Stimulated activated CD8-positive, alpha-beta memory T cell treated with anti-CD3 and anti-CD28 coated beads, Interleukin-4, amount 100 ng/mL, for 4 hours (primary cell): ENCODE measurements at places on chromosomes 7 and 10.

DNA sequence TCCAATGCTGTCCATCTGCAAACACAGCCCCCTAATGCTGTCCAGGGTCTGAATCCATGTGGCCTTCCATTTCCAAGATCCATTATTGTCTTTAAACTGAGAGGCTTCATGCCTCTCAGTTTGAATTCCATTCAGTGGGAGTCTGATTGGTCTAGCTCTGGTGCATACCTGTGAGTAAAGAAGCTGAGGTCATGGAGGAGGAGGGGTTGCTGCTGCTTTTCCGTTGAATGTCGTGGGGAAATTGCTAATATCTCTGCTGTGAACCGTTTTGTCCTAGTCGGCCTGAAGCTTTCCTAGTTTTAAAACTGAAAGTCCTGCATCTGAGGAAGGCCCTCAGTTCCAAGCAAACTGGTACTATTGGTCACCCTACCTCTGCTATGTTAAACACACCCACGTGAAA lies 17.7 kb downstream of the SH2D4B start:
- DNase-seq, result no peak

DNA sequence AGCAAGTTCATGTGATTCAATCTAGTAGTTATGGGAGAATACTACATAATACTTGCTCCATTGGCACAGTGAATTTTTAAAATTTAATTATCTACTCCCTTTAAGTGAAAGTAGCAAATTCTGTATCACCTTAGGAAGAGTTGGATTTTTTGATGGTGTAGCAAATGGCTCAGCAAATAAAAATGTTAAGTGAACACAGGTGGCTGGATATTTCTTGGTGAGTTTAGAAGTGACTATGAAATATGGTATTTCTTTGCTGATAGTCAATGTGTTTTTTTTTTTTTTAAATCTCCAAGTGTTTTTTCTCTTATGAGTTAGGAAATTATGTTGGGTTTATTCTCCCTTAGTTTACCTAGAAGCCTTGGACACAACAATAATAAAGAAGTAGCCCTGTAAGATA lies 67.8 kb downstream of the CREM start:
- DNase-seq, result no peak

DNA sequence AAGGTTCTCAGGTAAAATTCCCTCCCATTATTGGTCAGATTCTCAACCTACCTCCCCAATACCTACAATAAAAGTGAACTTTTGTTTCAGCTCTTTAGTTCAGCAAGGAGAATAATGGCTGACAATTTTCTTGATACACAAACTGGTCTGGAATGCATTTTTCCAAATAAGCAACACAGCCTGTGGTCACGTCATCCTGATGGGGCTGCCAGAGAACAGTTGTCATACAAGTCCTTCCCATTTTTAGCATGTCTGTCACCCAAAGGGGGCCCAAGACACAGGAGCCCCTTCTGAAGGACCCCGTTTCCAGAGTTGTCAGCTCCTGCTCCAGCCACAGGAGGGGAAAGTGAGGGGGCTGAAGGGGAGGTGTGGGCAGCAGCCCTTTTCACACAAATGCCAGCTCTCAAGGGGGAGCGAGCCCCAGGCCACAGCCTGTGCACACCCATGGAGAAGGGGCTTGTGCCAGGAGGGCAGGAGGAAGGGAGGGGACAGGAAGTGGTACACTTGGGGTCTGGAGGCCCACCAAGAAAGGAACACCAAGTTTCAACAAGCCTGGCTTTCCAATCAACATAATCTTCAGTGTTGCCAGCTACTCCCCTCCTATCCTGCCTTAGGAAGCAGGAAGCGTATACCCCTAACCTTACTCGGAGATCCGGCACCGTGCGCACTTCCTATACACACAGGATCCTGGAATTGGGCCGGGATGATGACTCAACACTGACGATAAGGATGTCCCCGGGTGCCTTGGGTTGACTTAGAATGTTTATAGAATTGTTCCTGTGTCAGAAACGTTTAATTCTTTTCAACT lies 43.4 kb upstream of the PDLIM1 start:
- no peak for DNase-seq

GRCh38 chr7:83394776-83395175 lies 232.1 kb upstream of the PCLO start:
- DNase-seq, result no peak

DNA sequence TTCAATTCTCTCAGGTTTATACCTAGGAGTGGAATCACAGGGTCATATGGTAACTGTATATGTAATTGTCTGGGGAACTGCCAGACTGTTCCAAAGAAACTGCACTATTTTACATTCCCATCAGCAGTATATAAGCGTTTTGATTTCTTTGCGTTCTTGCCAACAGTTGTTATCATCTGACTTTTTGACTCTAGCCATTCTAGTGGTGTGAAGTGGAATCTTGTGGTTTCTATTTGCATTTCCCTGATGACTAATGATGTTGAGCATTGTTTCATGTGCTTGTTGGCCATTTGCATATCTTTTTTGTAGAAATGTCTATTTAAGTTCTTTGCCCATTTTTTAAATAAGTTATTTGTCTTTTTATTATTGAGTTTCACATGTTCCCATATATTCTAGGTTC lies 44.3 kb upstream of the ZC3HAV1 start:
- no peak for DNase-seq

GRCh38 chr7:12386313-12386740 lies 17.3 kb downstream of the VWDE start:
- DNase-seq, result no peak

DNA sequence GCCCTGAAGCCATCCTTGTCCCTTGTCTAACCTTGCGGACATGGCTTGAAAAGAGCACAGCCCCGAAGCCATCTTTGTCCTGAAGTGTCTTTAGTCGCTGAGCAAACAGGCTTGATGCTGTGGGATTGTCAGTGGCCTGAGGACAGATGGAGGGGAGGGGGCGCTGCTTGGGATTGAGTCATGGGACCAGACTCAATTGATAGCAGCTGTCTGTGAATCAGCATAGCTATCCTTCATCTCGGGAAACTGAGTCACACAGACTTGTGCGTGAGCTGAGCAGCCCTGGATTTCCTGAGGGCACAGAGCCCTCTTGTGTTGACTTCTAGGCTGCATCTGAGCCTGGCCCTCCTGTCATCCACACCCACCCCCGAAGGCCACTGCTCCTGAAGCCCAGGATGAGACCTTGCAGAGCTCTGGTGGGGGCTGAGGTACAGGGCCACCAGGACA lies 14.4 kb downstream of the MYO1G start:
- DNase-seq, result no peak

DNA sequence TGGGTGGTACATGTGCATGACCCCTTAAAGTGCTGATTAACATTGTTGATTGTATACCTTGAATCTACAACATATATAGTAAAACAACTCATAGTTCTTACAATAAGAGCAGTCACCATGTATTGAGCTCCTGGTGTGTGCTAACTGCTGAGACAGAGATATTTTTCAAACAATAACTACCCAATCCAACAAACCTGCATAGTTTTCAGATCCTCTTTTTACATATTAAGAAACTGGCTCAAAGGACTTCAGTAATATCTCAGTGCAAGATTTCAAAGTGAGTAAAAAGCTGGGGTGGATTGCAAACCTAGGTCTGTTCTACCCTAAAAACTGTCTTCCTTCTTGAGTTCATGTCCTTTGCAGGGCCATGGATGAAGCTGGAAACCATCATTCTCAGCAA lies 272.2 kb downstream of the SNX13 start:
- DNase-seq, result no peak

DNA sequence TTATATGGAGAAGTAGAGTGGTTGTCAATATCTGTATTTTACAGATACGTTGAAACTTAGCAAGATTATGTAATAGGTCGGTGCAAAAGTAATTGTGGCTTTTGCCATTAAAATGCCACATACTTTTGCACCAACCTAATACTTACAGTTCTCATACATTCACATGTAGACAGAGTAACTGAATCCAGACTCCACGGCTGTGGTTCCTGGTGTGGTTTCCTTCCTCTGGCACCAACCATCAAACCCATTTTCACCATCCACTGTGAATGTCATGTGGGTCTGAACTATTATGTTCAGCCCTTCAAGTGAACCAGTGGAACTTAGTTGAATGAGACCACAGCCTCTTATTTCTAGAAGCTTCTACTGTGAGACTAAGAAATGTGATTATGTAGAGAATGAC lies 31.5 kb upstream of the SLIT1 start:
- no peak for DNase-seq

DNA sequence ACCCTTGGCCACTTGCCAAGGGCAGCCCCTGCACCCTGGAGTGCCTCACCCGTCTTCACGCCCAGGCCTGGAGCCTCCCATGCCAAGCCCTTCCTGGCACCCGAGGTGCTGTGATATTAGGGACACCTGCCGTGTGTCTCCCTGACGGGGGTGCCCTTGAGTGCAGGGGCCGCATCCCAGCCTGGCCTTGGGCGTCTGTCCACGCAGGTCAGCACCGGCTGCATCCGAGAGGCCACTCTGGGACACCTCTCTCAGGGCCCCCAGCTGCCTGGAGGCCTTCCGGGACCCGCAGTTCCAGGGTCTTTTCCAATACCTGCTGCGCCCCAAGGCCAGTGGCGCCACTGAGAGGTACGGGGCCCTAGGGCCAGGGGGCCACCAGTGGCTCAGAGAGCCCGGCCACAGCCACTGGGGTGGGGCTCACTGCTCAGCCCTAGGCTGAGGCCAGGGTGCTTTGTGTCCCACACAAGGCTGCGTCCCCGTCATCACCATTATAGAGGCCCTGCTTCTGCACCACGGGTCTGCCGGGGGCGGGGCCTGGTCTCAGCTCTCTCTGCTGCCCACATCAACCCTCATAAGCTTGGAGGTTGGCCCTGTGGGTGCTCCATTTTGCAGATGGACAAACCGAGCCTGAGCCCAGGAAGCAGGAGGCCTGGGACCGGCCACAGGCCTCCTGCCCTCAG lies 12.7 kb downstream of the AP5Z1 start:
- DNase-seq, result no peak

GRCh38 chr10:2867788-2868299 lies 199.5 kb upstream of the PFKP start:
- DNase-seq, result no peak

- no peak for DNase-seq
Measured at GRCh38 chr10:17286562-17287550, 58.8 kb downstream of the VIM start.

DNA sequence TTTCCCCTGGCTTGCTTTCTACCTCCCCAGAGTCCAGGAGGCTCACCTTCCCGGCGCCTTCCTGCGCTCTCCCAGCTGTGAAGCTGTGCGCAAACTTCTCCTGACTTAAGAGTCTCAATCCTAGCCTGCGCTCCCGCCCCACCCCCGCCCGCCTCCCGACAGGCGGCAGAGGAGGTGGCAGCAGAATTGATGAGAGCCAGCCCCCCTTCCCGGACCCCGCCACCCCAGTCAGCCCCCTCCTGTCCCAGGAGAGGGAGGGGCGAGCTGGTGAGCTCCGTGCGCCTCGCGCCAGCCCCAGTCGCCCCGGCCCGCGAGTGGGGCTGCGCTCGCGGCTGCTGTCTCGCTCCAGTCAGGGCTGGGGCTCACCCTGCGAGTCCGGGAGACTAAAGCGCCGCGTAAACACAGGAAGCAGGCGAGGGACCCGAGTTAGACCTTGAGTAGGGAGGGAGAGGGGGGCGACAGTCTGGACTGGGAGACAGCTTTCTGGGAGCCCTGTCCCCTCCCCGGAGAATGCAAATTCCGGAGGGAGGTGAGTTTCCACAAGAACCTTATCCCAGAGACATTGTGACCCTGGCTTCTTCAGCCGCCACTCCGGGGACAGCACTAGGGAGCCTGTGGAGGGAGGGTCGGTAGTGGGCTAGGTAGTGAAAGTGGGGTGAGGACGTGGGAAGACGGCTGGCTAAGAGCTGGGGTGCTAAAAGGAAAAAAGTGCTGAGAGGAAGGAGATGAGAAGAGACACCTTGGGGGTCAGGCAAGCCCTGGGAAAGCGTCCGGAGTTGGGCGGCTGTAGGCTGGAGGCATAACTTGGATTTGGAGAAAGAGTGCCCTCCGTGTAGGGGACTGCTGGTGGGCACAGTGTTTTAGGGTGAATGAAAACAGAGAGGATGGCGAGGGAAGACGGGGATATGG lies at the start of gene CALCR:
Gene CALCR (minus strand): TSS at position 79 of the 909 bp plus-strand sequence. CDS start 87,743 bp downstream, outside the sequence.
- DNase-seq, result no peak

- DNase-seq, result no peak
Measured at GRCh38 chr7:21953781-21954180, 8.1 kb upstream of the CDCA7L start.

GRCh38 chr10:77890097-77890496 lies 36.5 kb downstream of the DLG5 start:
- no peak for DNase-seq

DNA sequence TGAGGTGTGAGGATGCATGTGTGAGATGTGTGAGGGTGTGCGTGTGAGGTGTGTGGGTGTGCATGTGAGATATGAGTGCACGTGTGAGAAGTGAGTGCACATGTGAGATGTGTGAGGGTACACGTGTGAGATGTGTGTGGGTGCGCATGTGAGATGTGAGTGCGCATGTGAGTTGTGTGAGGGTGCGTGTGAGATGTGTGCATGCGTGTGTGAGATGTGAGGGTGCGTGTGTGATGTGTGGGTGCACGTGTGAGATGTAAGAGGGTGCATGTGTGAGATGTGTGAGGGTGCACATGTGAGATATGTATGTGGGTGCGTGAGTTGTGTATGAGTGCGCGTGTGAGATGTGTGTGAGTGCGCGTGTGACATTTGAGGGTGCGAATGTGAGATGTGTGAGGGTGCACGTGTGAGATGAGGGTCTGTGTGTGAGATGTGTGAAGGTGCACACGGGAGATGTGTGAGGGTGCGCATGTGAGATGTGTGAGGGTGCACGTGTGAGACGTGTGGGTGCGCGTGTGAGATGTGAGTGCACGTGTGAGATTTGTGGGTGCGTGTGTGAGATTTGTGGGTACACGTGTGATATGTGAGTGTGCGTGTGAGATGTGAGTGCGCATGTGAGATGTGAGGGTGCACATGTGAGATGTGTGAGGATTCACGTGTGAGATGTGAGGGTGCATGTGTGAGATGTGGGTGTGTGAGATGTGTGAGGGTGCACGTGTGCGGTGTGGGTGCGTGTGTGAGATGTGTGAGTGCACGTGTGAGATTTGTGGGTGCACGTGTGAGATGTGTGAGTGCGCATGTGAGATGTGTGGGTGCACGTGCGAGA lies 30.5 kb downstream of the PPIF start:
- DNase-seq, result no peak

DNA sequence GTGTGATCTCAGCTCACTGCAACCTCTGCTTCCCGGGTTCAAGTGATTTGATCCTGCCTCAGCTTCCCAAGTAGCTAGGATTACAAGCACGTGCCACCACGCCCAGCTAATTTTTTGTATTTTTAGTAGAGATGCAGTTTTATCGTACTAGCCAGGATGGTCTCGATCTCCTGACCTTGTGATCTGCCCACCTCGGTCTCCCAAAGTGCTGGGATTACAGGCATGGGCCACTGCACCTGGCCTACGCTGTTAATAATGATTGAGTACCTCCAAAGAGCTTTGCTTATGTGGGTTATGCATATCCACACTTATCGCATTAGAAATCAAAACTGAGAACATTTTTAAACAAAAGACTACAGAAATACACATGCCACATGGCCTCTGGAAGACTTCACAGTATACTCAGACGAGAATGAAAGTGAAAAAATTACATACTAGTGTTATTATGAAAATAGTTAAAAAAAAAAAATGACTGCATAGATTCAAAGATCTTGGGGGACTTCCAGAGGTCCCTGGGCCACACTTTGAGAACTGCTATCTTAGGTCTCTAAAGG lies 25.4 kb downstream of the RPP38 start:
- DNase-seq, result no peak

GRCh38 chr7:81355911-81356310 lies 413.9 kb downstream of the HGF start:
- DNase-seq, result no peak
